Left lung (tissue), 14 donors: ENCODE measurements at places on chromosomes 7 and 10.
A peak's percentile ranks its signal among the peaks of the same experiment; 100 is the strongest.

- no peaks in the 10 kb centered on the region for H3K36me3 ChIP-seq
- peak overlapping the region; percentile 55 for H3K27ac ChIP-seq
- no peaks in the 10 kb centered on the region for H3K27me3 ChIP-seq
- peaks cover 66% of the 10 kb centered on the region for H3K4me1 ChIP-seq
- no peak for DNase-seq
- no peak overlapping the region for H3K4me3 ChIP-seq
Measured at GRCh38 chr7:21939136-21939857, 6.4 kb downstream of the CDCA7L start.

GRCh38 chr7:97620495-97620894 is 111.4 kb upstream of the TAC1 start:
- H3K4me3 ChIP-seq, result no peak overlapping the region
- DNase-seq, result no peak
- H3K4me1 ChIP-seq, result no peaks in the 10 kb centered on the region

GRCh38 chr10:49076319-49076718 is 39.0 kb downstream of the VSTM4 start:
- no peak overlapping the region for H3K27ac ChIP-seq
- DNase-seq, result no peak
- H3K4me3 ChIP-seq, result no peak overlapping the region
- H3K36me3 ChIP-seq, result no peaks in the 10 kb centered on the region
- H3K4me1 ChIP-seq, result peaks cover 25% of the 10 kb centered on the region
- no peaks in the 10 kb centered on the region for H3K27me3 ChIP-seq

DNA sequence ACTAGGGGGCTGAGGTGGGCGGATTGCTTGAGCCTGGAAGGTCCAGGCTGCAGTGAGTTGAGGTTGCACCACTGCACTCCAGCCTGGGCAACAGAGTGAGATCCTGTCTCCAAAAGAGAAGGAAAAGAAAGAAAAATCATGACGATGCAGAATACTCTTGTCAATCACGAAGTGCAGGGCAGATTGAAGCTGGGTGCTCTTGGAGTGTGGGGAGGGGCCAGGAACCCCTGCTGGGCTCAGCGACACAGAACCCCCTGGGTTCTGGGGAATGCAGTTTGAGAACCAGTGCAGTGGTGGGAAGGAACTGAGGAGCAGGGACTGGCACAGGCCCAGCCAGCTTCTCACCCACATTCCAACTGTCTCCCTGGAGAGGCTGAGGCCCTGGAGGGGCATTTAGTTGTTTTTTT is 10.8 kb upstream of the INTS1 start:
- H3K27ac ChIP-seq, result no peak overlapping the region
- DNase-seq, result no peak
- H3K4me3 ChIP-seq, result no peak overlapping the region
- H3K27me3 ChIP-seq, result peaks cover 24% of the 10 kb centered on the region
- H3K36me3 ChIP-seq, result no peaks in the 10 kb centered on the region
